Head of caudate nucleus (tissue), 42 donors: ENCODE measurements at places on chromosomes 4 and X.

GRCh38 chr4:11720292-11720691, 291.6 kb upstream of the HS3ST1 start:
- DNase-seq, result no peak

GRCh38 chrX:110250847-110251246, 67.0 kb downstream of the AMMECR1 start:
- no peak for DNase-seq

DNA sequence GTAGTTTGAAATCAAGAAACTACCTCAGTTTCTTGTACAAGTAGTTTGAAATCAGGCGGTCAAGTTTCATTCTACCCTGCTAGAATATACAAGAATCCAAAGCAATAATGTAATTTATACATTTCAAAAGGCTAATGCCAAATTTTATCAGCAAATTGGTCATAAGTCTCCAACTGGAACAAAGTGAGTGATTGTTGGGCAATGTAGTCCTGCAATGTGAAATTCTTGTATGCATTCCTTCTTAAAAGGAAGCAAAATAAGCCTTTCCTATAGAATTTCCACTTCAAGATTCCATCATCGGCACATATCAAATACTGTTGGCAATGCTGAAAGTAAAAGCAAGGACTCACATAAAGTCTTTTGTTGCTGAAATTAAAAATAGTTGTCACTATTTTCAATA, 334.9 kb downstream of the IL1RAPL1 start:
- DNase-seq, result no peak

DNA sequence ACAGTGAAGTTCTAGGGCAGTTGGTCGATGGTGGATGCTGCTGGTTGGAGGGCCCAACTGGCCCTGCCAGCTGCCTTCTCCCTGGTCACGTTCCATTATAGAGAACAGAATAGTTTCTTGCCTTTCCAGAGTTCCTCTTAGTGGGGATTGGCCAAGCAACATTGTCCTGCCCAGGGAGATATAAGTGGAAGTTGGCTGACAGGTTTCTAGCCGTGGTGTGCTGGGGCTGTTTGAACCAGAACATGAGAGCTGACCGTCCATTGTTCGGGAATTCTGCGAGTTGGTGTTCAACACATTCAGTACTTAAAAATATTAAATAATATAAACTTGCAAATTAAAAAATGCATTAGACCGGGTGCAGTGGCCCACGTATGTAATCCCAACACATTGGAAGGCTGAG, 3.5 kb upstream of the AFAP1 start:
- no peak for DNase-seq

GRCh38 chr4:156137679-156138473, 184.2 kb upstream of the CTSO start:
- no peak for DNase-seq

DNA sequence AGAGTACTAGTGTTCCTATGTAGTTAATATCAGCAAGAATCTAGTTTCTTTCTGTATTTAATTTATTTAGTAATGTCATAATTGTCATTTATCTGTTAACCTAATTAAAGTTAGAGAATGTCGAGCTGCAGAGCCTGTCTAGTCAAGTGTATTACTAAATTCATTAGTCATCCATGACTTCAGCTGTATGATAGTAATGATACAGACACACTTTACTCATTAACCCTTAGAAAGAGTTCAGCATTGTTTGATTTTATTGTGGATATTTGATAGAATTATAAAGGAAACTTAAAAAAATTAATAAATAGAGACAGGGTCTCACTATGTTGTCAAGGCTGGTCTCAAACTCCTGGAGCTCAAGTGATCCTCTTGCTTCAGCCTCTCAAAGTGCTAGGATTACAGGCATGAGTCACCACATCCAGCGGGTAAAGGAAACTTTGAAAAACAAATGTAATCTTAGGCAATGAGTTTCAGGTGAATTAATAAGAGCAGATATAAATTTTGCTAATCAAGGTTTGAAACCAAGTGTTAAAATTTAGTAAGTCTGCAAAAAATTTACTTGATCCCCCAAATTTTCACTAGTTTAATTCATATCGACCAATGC, 110.6 kb downstream of the ANK2 start:
- DNase-seq, result no peak

DNA sequence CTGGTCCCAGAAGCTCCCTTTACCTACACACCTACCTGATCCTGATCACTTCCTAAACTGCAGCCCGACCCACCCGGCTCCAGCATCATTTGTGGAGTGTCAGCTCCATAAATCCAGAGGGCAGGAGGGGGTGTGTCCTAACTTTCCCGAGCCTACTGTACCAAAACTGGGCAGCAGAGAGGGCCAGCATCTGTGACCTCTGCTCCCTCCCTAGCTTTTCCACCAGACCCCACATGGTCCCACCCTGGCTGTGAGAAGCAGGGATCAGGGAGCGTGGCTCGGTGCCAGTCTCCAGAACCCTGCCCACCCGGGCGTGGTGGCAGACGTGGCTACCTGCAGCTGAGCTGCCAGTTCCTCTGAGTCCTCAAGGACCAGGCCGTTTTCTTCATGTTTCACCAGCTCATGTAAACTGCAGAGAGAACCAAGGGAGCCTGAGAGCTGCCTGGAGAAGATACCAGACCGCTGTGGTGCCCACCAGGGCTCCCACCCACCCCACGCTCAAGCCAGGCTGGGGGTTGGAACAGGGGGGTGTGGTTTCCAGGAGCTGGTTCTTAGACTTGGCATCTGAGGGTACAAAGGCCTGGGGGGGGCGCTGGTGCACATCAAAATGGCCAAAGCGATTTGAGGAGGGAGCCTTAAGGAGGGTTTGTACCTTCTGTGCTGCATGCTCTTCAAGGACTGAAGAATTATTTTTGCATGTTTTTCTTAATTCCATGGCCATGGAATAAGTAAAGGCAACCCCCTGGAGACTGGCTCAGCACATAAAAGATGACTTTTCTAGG, 76.7 kb upstream of the DRD5 start:
- DNase-seq, result no peak

GRCh38 chrX:47831788-47832187, 4.9 kb upstream of the ZNF81 start:
- peak; percentile 17 for DNase-seq

GRCh38 chrX:17291171-17291900, 83.7 kb upstream of the NHS start:
- DNase-seq, result no peak

DNA sequence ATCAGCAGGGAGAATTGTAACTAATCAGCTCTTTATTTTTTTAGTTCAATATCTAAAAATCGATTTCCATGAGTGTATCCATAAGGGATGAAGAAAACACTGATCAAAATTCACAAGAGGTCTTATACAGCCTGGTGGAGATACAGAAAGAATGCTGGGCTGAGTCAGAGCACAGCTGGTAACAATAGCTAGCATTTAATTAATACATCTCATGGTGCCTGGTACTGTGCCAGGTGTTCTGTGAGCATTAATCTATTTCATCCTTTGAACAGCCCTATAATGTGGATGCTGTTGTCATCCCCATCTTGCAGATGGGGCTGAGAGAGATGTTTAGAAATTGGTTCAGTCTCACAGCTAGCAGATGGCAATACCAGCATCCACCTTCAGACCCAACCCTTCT, 250.9 kb upstream of the RPS6KA3 start:
- DNase-seq, result no peak

DNA sequence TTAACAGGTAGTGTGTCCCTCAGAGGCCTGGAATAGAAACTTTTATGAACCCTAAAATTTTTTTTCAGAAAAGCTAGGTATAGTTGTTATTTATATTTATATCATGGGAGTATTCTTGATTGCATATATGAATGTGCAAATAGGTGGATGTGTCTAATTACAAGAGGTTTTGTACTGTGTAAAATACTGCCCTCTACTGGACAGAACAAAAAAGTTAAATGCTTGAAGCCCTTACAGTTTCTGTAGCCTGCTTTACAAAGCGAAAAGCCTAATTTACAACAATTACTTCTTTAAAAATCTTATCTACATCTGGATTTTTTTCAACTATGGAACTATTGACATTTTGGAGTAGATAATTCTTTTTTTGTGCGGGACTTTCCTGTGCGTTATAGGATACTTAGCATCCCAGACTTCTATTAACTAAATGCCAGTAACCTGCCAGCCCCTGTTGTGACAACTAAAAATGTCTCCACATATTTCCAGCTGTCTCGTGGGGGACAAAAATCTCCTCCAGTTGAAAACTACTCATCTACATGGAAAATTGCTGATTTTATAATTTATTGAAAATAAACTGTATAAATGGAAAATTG, 35.1 kb downstream of the ENPEP start:
- DNase-seq, result no peak

- DNase-seq, result no peak
Measured at GRCh38 chr4:142687547-142688275, 158.4 kb downstream of the INPP4B start.

DNA sequence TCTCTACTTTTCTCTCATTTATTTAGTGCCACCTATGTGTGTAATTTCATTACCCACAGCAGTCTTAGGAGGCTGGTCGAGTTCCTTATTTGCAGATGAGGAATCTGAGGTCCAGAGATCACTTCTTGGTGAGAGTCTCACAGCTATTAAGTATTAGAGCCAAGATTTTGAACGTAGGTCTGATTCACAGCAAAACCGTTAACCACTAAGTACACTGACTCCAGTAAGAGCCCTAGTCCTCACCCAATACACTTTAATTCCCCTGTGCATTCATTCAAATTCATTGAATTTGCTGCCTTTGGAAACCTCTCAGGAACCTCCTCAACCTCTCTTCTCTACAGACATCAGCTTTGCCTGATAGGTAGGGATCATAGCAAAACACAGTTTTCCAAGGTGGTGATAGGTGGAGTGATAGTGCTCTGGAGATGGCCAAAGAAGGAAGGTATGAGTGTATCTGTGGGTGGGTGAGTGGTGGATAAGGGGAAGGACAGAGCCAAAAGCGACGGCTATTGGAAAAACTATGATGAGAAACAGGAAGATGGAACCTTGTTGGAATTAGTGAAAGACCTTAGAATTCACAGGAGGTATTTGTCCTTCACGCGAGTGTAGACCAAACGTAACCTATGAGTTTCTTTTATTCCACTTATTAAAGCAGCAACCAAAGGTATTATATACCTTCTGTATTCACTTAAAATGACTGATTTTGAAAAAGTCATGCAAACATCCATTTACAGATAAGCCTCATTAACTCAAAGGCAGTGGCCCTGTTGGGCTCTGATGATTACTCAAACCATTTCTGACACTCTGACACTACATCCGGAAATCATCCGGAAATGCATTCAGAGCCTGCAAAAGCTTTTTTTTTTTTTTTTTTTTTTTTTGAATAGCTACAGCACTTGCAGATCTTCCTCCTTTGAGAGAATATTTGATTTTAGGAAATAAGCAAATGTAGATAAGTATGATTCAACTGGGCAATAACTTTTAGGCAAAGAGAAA, 6.3 kb downstream of the FMR1 start:
- DNase-seq, result no peak

DNA sequence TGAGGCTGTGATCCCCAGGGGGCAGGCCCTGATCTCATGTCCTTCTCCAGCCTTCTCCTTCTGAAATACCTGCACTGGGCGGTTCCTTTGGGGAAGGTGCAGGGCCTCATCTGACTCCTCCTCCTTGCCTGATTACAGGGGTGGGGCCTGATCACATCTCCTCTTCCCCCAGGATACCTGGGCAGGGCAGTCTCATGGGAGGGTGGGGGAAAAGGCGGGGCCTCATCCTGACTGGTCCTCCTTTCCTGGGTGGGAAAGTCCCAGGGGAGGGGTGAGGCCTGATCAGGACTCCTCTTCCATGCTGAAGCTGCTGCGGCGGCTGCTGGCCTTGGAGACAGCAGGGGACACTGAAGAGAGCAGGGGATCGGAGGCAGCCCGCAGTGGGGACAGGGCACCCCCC, 13.3 kb downstream of the TFE3 start:
- no peak for DNase-seq

GRCh38 chrX:95628796-95629195, 1055.8 kb upstream of the DIAPH2 start:
- DNase-seq, result no peak

DNA sequence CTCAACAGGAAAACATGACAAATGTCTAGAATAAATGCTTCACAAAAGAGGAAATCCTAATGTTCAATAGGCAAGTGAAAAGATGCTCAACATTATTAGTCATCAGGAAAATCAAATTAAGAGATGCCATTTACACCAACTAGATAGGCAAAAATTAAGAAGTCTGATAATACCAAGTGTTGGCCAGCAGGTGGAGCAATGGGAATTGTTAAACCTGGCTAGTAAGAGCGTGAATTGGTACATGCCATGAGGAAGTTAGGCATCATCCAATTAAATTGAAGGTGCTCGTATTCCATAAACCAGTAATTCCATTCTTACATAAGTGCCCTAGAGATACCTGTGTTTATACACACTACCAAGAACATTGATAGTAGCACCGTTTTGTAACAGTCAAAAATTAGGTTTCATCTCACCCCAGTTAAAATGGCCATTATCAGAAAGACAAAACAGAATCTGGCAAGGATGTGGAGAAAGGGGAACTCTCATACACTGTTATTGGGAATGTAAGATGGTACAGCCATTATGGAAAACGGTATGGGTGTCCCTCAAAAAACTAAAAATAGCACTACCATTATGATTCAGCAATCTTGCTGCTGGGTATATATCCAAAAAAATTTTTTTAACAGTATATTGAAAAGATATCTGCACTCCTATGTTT, 14.0 kb upstream of the ZCCHC18 start:
- peak; percentile 41 for DNase-seq

DNA sequence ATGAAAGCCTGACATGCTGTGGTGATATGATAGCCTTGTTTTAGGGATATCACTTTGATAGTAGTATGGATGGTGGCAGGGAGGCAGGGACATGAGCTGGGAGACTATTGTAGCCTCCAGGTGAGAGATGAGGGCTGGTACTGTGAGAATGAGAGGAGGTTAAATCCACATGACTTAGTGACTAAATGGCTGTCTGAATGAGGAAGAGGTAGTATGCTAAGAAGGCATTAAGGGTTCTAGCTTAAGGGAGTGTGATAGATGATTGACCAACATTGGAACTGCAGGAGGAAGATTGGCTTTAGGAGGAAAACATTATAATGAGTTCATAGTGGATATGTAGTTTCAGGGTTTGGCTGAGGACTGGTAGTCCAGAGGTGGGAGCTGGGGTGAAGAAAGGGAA, 195.0 kb upstream of the ANK2 start:
- DNase-seq, result no peak

- DNase-seq, result no peak
Measured at GRCh38 chr4:101199507-101200285, 147.6 kb downstream of the PPP3CA start.

- DNase-seq, result no peak
Measured at GRCh38 chr4:156779042-156779441, 192.6 kb downstream of the PDGFC start.
